ENCODE measurements at places on chromosomes 16 and 17.

- DNase-seq, result no peak
Measured at GRCh38 chr17:32331243-32332040, 10.5 kb downstream of the C17orf75 start.

- DNase-seq, result no peak
Measured at GRCh38 chr16:10989559-10989958, 45.2 kb downstream of the CLEC16A start.

DNA sequence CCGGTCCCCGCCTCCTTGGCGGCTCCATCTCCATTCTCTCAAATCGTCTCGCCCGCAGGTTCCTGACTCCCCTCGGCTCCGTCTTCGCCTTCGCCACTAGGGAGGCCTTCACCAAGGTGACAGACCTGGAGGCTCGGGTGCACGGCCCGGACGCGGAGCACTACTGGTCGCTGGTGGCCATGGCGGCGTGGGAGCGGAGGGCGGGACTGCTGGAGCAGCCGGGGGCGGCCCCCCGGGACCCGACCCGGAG lies 862 bp downstream of the GLTPD2 start:
- no peak for DNase-seq

DNA sequence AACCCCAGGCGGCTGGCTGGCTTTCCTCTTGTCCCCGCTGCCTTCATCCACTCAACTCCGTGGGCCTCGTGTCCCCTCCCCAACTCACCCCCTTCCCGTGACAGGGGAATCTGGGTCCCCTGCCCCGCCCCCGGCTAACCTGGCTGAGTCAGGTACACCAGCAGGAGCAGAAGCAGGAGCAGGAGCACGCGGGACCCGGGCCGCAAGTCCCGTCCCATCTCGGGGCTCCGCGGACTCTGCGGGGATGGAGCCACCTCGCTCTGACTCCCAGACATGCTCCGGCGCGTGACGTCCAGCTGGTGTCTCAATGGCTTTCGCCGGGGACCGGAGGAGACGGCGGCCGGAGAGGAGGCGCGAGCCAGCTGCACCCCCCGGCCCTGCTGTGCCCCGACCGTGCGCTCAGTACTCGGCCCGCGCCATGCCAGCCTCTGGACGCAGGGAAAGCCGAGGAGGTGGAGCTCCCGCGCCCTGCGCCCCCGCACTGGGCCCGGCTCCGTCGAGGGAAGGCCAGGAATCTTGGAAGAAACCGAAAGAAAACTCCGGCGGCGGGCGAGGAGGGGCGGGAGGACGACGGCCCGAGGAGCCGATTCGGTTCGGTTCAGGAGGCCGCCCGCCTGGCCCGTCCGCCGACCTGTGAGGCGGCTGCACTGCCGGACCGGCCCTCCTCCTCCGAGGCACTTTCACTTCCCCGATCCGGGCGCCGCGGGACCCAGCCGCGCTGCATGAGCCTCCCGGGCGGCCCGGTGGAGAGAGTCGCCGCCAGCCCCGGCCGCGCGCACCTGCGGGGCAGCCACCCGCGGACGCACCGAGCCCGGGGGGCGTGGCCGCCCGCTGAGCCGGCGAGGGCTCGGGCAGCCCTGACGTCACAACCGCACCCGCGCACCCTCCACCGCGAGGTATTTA lies at the start of the genes CXCL16 and ZMYND15:
CXCL16 (minus strand) TSS at position 807 of the 903 bp plus-strand sequence; CDS start at position 218, 589 bp downstream.
ZMYND15 (plus strand) TSS at position 712 of the 903 bp plus-strand sequence. CDS start 716 bp downstream, outside the sequence.
- DNase-seq, result no peak

- DNase-seq, result no peak
Measured at GRCh38 chr16:79247386-79247785, 353.2 kb downstream of the MAF start.

- DNase-seq, result no peak
Measured at GRCh38 chr17:6868582-6868981, 37.1 kb upstream of the TEKT1 start.

DNA sequence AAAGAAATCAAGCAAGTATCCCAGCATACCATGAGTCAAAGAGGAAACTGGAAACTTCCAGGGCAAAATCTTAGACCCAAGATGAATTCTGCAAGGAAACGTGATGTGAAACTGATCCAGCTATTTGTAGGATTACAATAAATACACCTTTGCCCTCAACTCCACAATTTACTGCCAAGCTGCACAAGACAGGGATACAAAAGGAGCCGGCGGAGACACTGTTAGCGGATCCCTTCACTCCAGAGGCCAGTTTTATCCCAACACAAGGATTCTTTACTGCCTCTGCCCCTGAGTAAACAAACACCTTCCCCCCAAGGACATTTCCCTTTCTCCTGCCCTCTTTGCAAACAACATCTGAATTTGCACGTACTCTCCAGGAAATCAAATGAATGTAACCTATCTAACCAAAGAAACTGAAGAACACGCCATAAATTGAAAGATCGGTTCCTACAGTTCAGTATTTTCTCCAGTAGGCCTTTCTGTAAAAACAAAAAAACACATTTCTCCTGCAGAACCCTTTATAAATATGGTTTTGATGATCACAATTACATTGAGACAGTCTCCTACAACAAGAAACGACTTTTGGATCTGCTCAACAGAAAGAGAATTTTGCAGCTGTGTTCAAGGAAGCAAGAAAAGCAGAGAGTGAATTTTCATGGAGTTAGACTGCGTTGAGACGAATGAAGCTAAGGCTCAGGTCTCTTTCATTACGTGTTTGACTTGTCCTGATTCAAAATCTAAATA lies 1.4 kb upstream of the CBX2 start:
- peak; percentile 12 for DNase-seq

DNA sequence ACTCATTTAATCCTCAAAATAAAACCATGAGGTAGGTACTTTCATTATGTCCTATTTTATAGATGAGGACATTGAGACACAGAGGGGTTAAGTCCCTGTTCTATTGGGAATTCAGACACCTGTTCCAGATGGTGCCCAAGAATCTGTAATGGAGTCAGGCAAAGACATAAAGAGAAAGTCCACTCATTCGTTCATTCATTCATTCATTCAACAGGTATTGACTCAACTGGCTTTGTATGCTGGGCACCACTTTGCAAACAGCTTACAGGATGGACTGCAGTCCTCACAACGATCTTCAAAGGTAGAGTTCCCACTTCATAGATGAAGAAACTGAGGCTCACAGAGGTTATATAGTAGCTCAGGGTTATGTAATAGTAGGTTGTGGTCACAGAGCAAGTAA lies 47.9 kb upstream of the TAC4 start:
- DNase-seq, result no peak

All from NCI-H748 treated with DMSO at 0.1 percent for 48 hours (cell line).